ENCODE measurements at places on chromosomes 2 and 18.
A peak's percentile ranks its signal among the peaks of the same experiment; 100 is the strongest.

GRCh38 chr2:17373741-17374140 is 144.5 kb downstream of the RAD51AP2 start:
- no peak for DNase-seq

- peak; percentile 67 for DNase-seq
Observed at GRCh38 chr2:216934623-216935022, 74.8 kb upstream of the TNP1 start.

DNA sequence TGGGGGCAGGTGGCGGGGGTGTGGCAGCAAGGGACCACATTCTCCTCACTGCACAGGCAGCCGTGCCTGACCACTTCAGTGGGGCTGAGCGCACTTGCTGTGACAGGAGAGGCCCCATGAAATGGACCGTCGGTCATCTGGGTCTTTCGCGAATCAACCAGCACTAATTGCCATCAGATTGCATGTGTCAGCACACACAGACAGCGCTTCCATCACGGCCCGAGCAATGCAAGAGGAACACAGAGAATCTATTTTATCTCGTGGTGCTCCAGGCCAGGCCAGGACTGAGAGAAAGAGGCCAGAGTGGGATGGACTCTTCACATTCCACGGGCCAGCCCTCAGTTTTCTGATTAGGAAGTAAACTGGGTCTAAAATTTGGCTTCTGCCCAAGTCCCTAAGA is 87.0 kb downstream of the EIPR1 start:
- no peak for DNase-seq

DNA sequence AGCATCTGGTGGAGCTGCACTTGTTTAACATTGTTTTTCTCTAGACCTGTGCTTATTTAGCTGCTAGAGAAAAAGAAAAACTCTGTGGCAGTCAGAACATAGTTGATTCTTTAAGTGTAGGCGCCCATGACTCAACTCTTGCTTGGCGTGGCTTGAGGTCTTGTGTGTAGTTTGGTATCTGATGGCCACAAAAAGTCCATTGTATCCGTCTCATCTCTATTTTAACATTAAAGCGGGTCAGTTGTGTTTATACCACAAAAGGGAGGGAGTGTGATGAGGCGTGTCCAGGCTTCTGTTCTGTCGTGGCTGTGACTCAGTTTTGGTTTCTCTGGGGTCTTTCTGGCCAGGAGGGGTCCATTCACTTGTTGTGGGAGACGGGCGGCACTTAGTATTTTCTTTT is 24.2 kb upstream of the UGT1A8 start:
- DNase-seq = no peak

DNA sequence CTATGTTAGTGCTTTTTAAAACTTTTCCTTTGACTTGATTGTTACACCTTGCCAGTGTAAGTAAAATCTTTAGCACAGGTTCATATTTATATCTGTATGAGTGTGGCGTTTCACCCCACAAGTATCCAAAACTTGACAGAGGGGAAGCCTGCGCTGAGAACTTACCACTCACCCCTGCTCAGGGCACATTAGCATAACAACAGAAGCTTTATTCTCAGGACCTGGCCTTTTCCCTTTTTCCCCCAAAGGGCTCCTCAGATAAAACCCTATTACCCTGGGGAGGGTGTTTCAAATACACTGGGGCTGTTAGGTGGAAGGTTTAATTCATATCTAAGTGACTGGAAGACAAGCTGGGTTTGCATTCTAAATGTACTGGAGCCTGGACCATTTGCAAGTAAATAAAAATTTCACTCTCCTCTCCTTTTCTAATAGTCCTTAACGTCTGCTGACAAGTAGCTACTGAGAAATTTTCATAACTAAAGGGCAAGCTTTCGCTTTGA is 276.6 kb downstream of the RNF152 start:
- no peak for DNase-seq

GRCh38 chr2:127423880-127424279 is 5.7 kb downstream of the PROC start:
- DNase-seq = no peak

DNA sequence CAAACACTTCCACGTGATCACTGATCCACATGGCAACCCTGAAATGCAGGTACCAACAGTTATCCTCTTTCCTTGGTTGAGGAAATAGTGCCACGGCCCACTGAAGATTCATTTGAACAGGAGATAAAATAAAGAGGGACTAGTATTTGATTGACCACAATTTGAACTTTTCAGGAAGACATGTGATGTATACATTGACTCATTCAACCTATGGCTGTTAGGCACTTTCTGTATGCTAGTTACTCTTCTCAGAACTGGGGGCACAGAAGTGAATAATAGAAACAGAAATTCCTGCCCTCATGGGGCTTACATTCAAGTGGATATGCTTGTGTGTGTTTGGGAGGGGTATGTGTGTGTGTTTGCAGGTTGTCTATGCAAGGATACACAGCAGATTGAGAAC is 199.6 kb downstream of the PRKCE start:
- DNase-seq = no peak

- no peak for DNase-seq
Observed at GRCh38 chr2:120710256-120710655, 25.4 kb upstream of the GLI2 start.

DNA sequence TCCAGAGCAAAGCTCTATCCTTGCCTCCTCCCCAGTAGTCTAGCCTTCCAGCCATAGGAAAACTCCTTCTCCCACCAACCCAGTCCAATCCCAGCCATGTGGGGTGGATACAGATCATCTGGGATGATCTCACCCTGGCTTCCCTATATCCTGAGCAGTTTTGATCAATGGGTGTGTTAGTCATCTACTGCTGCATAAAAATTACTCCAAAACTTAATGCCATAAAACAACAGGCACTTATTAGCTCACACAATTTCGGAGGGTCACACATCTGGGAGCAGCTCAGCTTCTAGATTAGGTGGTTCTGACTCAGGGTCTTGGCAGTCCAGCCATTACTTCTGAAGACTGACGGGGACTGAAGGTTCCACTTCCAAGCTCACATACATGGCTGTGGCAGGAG is 190.4 kb downstream of the SPP2 start:
- DNase-seq = no peak

- DNase-seq = no peak
Observed at GRCh38 chr18:45398448-45398847, 216.8 kb upstream of the SLC14A2 start.

GRCh38 chr18:56645415-56646016 is 5.6 kb upstream of the WDR7 start:
- no peak for DNase-seq

GRCh38 chr2:30730736-30731647 is 76.3 kb downstream of the CAPN13 start:
- no peak for DNase-seq

DNA sequence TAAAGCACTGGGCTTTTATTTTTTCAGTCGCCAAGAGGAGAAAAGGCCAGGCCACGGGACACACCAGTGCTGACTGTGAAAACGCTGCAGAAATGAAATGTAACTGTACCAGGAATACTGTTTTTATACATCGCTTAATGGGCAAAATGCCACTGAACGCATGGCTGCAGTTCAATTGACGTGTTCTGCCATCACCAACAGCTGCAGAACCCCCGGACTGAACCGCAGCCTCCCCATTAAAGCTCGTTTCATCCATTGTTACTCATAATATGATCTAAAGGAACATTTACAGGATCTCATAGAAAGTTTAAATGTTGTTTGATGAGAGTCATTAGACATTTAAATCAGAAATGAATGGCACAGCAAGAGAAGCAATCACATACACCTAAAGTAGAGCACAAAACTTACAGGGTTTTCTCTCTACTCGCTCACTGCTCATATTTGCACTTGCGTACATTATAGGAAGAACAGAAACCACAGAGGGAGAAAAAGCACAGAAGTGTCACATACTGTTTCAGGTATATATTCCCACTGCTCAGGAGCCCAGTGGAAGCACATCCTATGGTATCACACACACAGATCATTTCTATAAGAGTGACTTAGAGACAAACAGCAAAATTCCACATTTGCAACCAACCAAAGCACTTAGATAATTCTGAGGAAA is 35.3 kb downstream of the TCF4 start:
- DNase-seq = no peak

DNA sequence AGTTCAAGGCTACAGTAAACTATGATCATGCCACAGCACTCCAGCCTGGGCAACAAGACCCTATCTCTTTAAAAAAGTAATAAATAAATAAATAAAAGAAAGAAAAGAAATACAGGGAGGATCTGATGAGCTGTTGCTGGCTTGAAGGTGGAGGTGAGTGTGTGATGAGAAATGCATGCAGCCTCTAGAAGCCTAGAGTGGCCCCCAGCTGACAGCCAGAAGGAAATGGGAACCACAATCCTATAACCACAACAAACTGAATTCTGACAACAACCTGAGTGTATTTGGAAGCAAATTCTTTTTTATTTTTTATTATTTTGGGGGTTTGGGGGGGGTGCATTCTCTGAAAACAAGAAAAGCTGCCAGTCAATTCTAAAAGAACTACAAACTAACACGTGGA is 14.6 kb downstream of the NOL10 start:
- DNase-seq = no peak

DNA sequence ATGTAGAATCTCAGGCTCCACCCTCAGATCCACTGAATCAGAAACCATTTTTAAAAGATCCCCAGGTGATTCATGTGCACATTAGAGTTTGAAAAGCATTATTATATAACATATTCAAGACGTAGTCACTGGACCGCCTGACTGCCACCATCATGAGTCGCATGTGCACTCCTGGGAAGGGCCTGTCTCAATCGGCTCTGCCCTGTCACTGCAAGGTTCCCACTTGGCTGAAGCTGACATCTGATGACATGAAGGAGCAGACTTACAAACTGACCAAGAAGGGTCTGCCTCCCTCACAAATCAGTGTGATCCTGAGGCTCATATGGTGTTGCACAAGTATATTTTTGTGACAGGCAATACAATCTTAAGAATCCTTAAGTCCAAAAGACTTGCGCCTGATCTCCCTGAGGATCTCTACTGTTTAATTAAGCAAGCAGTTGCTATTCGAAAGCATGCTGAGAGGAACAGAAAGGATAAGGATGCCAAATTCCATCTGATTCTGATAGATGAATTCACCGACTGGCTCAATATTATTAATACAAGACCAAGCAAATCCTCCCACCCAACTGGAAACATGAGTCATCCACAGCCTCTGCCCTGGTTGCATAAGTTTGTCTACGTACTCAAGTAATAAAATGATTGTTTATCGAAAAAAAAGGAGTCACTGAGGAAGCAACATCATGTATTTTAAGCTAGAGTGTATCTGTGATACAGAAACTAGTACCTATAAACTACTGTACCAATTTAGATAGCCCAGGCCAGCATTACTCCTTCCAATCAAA is 26.2 kb downstream of the ATAD2B start:
- DNase-seq = no peak

- no peak for DNase-seq
Observed at GRCh38 chr2:238440767-238441166, 14.0 kb downstream of the ASB1 start.

- DNase-seq = no peak
Observed at GRCh38 chr18:10878703-10879102, 270.7 kb downstream of the PIEZO2 start.

DNA sequence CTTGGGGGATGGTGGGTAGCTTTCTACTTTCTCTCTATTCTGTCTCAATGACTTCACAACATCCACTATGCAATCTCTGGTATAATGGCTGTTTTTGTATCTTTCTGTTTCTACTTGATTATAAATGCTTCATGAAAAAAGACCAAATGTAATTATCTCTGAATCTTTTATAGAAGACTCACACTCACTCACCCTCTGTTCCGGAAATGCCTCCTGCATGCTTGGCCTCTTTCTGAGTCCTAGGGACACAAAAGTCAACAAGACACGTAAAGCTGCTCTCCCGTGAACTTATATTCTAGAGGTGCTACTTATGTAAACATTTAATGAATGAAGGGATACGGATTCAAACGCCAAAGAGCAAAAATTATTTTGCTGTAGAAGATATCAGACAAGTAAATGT is 502.2 kb upstream of the SOX11 start:
- DNase-seq = no peak

- no peak for DNase-seq
Observed at GRCh38 chr2:230990131-230990898, 5.6 kb upstream of the SPATA3 start.

GRCh38 chr2:23448906-23449305 is 63.9 kb downstream of the KLHL29 start:
- no peak for DNase-seq

- DNase-seq = no peak
Observed at GRCh38 chr2:1489486-1489885, 76.2 kb downstream of the TPO start.

GRCh38 chr2:75466708-75467311 is 93.9 kb downstream of the EVA1A start:
- no peak for DNase-seq

DNA sequence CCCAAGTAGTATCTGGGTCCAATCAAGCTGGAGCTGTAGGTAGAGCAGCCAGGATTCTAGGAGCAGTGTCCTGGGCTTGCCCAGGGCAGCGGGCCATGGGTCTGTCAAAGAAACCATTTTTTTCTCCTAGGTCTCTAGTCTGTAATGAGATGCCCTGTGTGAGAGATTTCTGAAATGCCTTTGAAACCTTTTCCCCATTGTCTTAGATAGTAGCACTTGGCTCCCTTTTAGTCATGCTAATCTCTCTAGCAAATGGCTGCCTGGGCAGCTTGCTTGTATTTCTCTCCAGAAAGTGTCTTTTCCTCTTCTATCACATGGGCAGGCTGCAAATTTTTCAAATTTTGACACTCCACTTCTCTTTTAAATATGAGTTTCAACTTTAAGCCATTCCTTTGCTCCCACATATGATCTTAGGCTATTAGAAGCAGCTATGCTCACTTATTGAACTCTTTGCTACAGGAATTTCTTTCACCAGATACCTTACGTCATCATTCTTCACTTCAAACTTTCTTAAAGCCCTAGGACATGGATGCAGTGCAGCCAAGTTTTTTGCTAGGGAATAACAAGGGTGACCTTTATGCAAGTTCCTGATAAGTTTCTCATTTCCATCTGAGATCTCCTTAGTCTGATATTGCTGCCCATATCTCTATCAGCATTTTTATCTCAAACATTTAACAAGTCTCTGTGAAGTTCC is 890.2 kb upstream of the VRK2 start:
- DNase-seq = no peak

DNA sequence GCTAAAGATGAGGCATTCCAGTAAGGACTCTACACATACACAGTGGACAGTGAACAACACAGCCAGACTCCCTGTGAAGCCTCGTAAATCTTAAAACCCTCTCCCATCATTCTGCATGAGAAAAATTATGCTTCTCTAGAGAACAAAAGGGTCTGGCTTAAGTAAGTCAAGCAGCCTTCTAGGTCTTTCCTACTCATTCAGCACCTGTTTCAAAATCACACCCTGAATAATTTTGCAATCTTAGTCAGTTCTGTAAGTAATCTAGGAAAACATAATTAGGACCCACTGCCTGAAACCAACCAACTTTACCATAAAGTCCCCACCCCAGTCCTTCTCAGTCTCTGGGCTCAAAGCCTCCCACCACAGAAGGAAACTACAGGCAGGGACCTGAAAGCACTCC is 19.7 kb downstream of the IAH1 start:
- no peak for DNase-seq

GRCh38 chr2:45218931-45219339 is 209.7 kb upstream of the SIX2 start:
- DNase-seq = no peak

DNA sequence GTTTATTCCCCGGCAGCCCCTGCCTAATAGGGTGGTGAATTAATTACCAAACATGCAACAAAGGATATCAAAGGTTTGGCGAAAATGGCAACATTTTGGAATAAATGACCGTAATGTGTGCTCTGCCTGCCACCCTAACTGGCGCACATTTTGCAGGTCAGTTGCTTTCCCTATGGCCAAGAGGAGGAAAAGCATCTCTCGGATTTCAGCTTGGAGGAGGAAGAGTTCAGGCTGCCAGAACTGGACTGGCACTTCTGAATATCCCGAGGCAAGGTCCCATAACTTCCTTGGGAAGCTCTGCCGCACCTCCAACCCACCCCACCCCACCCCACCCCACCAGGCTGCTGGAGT is 37.1 kb downstream of the SLC25A52 start:
- DNase-seq = no peak
